ENCODE measurements at places on chromosomes 12 and 14.
A peak's percentile ranks its signal among the peaks of the same experiment; 100 is the strongest.

DNA sequence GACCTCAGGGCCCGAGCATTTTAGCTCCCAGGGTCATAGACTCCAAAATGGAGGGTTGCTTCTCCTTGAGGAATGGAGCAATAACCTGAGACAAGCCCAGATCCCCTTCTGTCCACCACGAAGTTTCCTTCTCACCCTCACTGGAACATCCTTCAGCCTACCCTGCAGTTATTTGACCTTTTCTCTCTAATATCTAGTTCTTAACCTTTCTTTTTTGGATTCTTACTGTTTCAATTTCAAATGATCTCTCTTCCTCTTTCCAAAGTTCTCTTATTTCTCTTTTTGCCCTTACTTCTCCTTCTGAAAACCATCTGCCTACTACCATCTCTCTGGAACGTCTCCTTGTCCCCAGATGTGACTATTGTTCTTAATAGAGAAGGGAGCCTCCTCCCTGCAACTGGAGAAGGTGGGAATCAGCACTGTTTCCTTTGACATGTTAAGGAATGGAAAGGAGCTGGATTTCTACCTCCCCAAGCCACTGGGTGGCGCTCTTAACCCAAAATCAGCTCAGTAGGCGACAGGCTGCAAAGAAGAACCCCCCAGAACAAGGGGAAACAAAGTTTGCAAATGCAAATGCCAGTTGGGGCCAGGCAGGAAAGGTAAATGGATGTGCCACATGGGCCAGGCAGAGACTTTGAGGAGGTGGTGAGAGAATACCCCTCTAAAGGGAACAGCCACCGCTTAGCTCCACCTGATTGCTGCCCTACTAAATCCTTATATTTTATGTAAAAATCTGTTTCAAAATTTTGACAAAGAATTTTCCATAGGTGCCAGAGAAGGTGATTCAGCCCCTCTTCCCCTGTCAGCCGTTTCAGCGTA, 22.4 kb upstream of the PDE1B start:
- DNase-seq, result peak; percentile 9

DNA sequence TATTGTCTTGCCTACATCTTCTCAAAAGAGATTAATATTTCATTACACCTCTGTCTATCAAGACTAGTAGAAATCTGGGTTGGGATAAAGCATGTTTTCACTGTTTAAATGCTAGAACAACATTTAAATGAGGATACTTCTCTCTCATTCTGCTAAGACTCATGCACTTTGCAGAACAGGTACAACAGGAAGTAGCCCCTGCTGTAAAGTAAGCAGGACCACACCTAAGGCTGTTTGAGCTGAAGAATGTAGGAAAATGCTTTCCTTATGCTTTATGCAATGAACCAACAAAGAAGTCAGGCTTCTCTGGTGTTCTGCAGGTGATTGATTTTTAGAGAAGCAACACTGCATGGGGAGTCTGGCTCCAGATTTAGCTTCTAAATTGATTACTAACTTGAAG, 89.4 kb downstream of the PAX9 start:
- no peak for DNase-seq

- no peak for DNase-seq
Observed at GRCh38 chr12:97537501-97537900, 74.9 kb downstream of the RMST start.

DNA sequence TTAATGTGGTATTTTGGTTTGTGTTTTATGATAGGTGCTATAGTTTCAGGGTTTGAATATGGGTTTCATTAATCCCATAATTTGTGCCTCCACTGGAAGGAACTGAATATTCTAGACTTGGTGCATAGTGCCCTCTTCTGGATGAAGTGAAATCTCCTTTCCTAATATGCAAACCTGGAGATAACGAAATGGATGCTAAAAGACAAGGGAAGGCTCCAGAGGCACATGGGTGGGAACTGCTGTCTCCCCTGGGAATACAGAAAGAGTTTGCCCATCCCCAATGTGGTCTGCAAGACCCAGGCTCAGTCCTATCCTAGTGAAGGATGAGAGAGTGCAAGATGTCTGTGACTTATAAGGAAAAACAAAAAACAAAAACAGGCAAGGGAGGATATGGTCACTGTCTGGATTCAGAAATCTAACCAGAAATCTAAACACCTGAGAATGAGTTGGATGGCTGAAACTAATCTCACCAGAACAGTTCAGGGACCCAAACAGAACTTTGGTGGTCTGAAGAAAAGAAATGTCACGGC, 142.3 kb upstream of the TMPO start:
- DNase-seq, result no peak

DNA sequence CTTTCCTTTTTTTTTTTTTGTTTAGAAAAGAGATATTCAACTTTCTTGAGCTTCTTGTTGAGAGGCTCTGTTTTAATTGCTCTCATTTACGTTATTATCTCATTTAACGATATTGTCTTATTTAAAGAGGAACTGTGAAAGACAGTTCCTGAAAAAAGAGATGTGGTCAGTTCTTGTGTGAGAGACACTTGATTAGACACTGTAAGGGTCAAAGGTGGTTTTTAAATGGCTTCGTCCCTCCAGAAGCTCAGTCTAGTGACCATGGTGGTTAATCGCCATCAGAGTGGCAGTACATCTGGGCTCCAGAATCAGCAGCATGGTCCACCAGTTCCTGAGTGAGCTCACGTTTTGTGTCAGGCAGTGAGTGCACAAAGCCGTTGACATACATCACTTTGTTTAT, 57.9 kb upstream of the KCNA5 start:
- DNase-seq, result no peak

- no peak for DNase-seq
Observed at GRCh38 chr14:64951724-64952123, 9.2 kb upstream of the GPX2 start.

DNA sequence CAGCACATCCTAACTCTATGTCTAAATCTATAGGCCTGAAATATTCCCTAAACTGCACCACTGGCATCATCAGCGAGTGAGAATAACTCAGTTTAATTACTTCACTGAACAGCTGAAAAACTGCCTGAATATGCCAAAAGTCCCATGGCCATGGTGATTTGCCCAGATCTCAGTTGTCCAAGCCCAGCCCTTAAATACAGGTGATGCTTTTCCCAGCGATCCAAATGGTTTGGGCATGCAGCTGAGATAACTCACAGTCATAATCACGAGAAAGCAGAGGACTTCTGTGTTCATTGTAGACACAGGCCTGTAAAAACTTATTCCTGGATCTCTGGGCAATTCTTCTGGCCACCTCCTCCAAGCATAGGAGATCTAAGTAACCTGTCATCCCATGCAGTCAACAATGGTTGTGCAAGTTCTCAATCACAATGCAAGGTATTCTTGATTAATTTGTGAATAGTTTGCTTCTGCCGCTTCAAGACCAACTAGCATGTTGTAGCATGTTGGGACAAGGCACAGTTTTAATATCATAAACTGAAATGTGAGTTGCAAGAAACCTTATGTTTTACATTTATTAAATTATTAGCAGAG, 40.5 kb downstream of the DUSP6 start:
- no peak for DNase-seq

DNA sequence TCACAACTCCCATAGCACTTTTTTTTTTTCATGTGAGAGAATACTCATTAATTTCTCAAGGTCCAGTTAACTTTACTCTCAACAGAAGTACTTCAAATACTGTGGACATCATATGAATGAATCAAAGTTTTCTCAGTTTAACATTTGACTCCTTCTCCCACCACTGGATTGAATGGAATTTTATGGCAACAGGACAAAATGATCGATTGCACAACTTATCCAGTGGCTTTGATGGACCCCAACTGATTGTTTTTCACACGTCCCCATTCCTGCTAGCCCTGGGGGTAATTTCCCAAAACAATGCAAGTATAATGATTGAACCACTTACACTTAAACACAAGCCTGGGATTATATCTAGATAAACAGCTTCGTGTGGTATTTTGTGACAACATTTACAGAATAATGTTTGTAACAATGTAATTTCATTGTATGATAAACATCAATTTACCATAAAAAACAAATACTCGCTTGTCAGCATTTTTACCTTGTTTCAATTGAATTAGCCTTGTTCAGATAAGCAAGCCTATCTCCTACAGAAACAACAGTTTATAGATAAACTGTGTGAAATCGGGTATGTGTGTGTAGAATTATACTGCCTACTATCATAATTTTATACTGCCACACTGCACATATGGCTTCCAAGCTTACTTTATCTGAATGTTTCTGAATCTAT, 60.9 kb downstream of the SOX5 start:
- DNase-seq, result no peak

GRCh38 chr12:57695770-57696432, 2.0 kb downstream of the OS9 start:
- no peak for DNase-seq

- DNase-seq, result no peak
Observed at GRCh38 chr12:49971141-49971540, 1.6 kb upstream of the AQP6 start.

- no peak for DNase-seq
Observed at GRCh38 chr14:24935796-24936195, 114.2 kb downstream of the STXBP6 start.

- DNase-seq, result no peak
Observed at GRCh38 chr14:52179141-52179790, 88.2 kb upstream of the PTGDR start.

DNA sequence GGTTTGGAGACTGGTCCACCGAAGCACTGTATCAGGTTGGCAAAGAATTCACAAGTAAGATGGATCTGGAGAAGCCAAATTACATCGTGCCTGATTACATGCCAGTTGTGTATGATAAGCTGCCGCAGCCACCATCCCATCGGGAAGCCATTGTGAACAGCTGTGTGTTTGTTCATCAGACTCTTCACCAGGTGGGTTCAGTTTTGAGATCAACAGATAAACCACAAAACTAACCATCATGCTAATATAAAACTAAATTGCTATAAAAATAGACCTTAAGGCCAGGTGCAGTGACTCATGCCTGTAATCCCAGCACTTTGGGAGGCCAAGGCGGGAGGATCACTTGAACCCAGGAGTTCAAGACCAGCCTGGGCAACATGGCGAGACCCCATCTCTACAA, 58.9 kb downstream of the HSP90AA1 start:
- DNase-seq, result no peak

DNA sequence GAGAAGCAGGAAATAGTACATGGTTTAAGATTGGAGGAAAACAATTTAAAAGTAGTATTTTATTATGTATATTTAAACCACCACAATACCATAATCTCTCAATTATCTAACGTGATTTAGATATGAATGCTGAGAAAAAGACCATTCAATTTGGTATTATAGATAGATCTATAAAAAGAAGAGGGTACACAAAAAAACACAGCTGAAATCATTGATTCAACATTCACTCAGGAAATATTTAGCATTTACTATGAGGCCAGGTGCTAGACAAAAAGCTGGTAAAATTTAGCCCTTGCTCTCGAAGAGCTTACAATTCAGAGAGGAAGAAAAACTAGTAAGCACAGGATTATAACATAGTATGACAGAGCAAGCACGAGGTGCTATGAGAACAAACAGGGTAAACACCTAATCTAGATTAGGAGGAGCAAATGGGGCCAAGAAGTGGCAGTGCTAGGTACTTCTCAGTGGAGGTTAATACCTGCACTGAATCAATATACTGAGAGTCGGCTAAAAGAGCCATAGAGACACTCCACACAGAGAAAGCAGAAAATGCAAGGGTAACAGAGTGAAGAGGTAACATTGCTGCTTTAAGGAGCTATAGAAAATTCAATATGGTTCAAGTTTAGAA, 27.6 kb downstream of the TRIP11 start:
- no peak for DNase-seq

GRCh38 chr14:86129426-86129825, 599.5 kb downstream of the FLRT2 start:
- no peak for DNase-seq

GRCh38 chr12:126874427-126875026, 1392.4 kb upstream of the TMEM132C start:
- peak; percentile 56 for DNase-seq

DNA sequence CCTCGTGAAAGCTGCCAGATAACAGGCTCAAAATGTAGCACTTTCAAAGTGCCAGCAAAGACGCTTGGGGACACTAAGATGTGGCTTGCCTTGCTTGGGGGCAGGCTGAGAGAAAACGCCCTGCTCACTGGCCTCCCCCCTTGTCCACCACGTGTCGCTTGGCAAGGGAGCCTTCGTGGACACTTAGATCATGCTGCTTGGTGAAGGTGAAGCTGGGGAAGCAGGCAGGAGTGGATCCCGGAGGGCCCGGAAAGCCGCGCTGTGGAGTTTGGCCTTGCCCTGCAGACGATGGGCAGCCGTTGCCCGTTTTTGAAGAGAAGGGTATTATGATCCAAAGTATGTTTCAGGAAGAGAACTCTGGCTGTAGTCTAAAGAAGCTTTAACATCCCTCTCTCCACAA, 53.4 kb upstream of the BDKRB2 start:
- DNase-seq, result no peak

Data from activated CD4-positive, alpha-beta T cell treated with anti-CD3 and anti-CD28 coated beads for 4 hours (primary cell).